Dorsolateral prefrontal cortex (tissue), 122 donors: ENCODE measurements at places on chromosomes 1 and 21. TPM values are rescaled to one million over a fixed set of nuclear protein-coding genes. Genes with fewer than 3 reads are reported as not detected.

GRCh38 chr1:46580140-46580903 lies 23.7 kb downstream of the MKNK1 start:
- DNase-seq, result no peak

The TNFSF18 gene
- total RNA-seq, result 1.9 TPM

DNA sequence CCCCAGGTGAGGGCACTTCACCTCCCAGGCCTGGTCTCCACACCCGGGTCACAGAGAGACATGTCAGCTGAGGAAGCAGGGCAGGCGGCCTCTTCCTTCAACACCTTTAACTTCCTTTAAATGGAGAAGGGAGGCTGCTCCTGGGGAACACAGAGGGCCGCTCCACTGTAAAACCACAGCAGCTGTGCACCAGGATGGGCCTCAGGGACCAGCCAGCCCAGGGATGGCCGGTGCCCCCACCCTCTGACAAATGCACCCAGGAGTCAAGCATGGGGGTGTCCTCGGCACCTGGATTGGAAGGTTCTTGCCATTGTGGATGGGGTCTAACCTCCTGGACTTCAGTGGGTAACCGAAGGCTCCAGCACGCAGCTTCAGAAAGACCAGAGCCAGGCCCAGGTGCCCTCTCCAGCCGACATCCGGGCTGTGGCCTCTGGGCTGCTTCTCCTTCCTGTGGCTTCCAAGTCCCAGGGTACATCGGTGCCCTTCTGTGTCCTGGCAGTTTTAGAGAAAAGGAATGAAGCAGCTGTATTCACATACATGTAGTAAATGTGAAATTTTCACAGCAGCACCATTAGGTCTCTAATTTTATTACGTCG lies 121.7 kb upstream of the COL6A1 start:
- DNase-seq, result no peak

DNA sequence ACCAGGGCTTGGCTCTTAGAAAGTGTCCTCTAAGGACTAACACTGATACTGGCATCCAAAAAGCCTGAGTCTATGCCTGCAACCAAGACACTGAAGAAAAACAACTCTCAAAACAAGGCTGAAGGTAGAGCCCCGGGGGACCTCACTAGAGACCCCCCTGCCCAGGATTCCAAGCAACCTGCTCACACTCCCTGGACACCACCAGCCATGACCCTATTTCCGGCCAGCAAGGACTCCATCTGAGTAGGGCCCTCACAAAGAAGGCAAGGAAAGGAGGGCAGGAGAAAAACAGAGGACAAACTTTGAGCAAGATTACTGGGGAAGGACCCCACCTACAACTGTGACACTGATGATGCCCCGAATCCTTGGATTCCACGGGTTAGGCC lies 343.1 kb downstream of the NPHP4 start:
- no peak for DNase-seq

- peak; percentile 77 for DNase-seq
Measured at GRCh38 chr1:27045973-27046558, 33.4 kb upstream of the TENT5B start.

GRCh38 chr1:150178548-150178947 lies 28.8 kb downstream of the PLEKHO1 start:
- DNase-seq, result no peak
